ENCODE measurements at places on chromosomes 1 and 21.

- no peak for DNase-seq
Measured at GRCh38 chr1:203467550-203467921, 8.1 kb upstream of the PRELP start.

GRCh38 chr1:60113028-60113427 is 39.5 kb upstream of the C1orf87 start:
- DNase-seq, result no peak

DNA sequence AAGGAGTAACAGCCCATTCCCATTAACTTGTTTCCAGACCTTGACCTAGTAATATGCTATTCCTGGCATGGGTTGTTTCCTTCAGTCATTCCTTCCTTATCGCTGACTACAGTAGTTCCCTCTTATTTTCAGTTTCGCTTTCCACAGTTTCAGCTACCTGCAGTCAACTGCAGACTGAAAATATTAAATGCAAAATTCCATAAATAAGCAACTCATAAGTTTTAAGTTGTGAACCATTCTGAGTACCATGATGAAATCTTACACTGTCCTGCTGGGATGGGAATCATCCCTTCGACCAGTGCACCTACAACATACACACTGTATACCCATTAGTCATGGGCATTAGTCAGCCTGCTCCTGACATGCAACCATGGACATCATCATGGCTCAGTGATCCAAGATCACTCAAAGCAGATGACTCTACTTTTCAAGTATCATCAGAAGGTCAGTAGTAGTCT is 66.7 kb downstream of the CCDC30 start:
- DNase-seq, result no peak

- DNase-seq, result no peak
Measured at GRCh38 chr1:228030451-228031201, 23.8 kb downstream of the WNT3A start.

GRCh38 chr1:116825720-116826438 is 71.6 kb downstream of the CD2 start:
- DNase-seq, result no peak

DNA sequence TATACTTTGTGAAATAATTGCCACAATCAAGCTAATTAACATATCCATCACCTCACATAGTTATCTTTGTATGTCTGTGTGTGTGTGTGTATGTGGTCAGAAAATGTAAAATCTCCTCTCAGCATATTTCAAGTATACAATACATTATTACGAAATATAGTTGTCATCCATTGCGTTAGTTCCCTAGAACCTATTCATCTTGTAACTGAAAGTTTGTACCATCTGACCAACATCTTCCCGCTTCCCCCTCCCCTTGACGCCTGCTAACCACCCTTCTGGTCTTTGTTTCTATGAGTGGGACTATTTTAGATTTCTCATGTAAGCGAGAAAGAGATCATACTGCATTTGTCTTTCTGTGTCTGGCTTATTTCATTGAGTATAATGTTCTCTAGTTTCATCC is 455.3 kb downstream of the KCNT2 start:
- DNase-seq, result no peak

DNA sequence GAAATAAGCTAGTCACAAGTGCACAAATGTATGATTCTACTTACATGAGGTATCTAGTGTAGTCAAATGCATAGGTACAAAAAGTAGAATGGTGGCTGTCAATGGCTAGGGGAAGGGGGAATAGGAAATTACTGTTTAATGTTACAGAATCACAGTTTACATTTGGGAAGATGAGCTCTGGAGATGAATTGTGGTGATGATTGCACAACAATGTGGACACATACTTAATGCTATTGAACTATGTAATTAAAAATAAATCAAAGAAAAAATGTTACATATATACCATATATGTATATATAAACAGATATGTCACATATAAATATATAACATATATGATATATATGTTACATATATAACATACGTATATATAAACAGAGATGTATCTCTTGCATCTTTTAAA is 39.4 kb downstream of the VAV3 start:
- no peak for DNase-seq

DNA sequence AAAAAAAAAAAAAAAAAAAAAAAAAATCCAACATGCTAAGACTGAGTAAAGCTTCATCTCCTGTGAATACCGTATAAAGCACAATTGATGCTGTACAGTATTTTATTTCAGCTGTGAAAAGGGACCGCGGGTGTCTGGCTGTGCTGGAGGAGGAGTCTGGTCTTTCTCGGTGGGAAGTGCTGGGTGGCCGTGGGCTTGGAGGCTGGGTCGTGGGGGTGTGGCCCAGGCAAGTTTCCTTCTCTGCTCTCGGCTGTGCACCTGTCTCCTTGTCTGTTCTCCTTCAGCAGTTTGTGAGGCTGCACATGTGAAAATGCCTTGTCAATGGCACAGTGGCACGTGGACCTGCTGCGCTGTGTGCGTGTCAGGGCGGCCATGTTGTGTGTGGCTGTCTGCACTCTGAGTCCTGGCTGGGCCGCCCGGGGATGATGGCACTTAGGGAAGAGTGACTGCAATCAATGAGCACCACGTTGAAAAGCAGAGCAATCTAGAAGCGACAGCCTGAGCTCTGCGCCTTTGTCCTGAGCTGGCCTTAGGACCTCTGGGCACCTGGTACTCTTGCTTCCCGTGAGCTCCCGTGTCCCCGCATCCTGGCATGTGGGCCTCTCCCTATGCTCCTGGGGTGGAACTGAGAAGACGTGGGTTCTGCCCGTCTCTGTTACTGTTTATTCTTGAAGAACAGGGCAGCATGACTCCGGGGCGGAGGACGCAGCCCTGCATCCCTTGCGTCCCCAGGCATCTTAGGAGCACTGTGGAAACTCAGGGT is 14.5 kb downstream of the AGPAT3 start:
- no peak for DNase-seq

DNA sequence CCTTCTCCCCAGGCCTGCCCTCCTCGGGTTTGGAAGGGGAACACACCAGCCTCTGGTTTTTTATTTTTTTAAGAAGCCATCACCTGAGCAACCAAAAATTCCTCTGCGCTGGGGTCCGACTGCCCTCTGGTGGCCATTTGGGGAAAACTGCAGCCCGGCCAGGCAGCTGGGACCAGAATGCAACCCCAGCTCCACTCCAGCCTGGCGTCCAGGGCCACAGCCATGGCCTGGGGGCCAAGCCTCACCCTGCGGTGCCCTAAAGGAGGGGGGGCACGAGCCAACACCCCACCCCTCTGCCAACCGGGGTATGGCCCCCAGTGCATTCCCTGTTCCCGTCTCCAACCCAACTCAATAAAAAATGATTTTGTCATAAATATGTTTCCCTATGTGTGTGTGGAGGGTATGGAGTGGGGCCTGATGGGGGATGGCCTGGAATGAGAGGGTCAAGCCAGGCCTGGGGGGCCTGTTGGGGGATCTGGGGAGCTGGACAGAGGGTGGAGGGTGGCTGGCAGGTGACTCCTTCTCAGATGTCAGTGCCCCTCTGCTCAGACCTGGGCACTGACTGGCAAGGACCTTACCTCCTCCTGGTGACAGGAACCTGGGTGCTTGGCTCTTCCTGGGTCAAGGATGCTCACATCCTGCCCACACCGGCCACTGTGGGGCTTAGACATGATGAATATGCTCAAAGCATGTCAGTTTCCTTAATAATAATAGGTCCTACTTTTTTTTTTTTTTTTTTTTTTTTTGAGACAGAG is 3.2 kb downstream of the GPR3 start:
- DNase-seq, result peak; percentile 92

- peak; percentile 86 for DNase-seq
Measured at GRCh38 chr1:6423321-6423999, 1.1 kb upstream of the ESPN start.

- peak; percentile 82 for DNase-seq
Measured at GRCh38 chr21:36104317-36105300, 30.3 kb upstream of the CBR3 start.

GRCh38 chr1:43942411-43942810 is 4.3 kb upstream of the IPO13 start:
- DNase-seq, result no peak

DNA sequence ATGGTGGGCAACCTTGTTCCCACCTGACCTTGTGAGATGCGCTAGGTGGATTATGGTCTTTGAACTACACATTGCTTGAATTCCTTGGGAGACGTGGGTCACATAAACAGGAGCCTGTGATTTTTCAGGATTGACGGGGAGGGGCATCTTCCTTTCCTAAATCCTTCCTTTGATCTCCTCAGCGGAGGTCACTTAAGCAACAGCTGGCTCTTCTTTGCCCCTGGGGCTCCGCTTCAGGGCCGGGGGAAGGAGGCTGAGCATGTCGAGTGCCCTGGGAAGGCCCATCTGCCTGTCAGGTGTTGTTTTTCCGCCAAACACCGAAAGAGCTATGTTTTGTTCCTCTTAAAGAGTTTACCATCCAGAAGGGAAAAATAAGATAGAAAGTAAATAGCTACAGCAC is 40.6 kb downstream of the KIF26B start:
- DNase-seq, result no peak

DNA sequence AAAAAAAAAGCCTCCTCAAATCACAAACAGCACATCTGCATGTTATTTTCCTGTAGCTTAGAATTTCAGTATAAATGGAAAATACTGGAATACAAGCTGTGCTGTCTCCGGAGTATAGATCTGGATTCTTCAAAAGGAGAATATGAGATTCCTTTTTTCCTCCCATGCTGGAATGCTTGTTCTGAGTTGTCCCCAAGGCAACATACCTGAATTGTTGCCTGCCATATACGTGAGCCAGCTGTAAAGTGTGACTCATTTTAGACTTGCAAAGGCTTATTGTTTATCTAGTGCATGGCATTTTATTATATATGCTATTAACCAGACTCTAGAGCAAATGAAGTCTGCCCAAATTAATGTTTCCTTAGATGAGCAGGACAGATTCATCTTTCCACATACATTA is 95.0 kb upstream of the C1orf105 start:
- DNase-seq, result no peak

GRCh38 chr21:32328595-32328994 is 29.9 kb downstream of the MRAP start:
- no peak for DNase-seq

- DNase-seq, result no peak
Measured at GRCh38 chr1:163137556-163138265, 65.0 kb downstream of the RGS5 start.

- no peak for DNase-seq
Measured at GRCh38 chr1:224510880-224511645, 76.5 kb upstream of the WDR26 start.
